ENCODE measurements at places on chromosomes 6 and 20.

DNA sequence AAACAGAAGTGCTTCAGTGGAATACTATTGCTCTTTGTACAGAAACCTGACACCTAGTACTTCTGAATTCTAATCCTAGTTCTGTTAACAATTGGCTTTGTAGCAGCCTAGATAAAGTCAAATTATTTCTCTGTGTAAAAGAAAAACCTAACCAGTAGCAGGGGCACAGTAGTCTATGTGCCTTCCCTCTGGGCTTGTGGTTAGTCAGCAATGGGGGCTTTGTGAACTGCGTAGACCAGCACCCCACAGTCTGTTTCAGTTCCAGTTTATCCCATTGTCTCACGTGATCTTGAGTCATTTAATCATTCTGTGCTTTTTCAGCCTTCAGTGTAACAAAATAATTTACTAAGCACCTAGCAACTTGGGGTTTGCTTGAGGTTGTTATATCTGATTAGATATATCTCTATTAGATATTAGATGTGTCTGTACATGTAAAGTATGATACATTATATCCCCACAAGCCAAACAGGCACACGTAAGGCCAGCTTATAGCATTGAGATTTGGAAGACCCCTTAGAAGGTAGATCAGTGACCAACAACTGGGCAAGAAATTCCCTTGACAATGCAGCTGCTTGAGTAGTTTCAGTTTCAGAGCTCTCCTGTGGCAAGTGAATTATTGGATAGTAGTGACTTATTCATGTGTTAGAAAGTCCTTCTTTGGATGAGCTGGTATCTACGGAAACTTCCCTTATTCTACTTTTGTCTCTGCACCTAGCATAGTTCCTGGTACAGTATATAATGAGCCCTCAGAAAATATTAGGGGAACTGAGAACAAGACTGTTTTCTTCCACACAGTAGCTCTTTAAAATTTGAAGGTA, 27.9 kb upstream of the CCR6 start:
- no peak for DNase-seq

- no peak for DNase-seq
These were observed 49.4 kb upstream of the TULP1 start for GRCh38 chr6:35562060-35562459.

- no peak for DNase-seq
These were observed 23.3 kb downstream of the PXT1 start for GRCh38 chr6:36419310-36419709.

GRCh38 chr6:5513408-5513807, 252.1 kb downstream of the FARS2 start:
- no peak for DNase-seq

DNA sequence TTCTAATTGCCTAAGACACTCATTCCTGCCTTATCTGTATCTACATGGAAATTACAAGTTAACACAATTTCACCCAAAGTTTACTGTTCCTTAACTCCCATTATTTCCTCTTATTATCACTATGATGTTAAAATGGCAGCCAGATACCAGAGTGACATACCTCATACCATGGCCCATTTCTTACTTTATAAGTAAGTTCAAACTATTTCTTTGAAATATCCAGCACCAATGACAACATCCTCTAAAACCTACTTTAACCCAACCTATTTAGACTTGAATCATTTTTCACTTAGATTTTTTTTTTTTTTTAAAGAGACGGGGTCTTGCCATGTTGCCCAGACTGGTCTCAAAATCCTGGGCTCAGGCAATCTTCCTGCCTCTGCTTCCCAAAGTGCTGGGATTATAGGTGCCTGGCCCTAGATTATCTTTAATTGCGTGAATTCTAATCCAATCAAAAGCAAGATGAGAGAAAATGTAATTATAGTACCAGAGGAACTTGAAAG, 10.0 kb downstream of the REV3L start:
- no peak for DNase-seq

All from stimulated activated CD4-positive, alpha-beta T cell treated with anti-CD3 and anti-CD28 coated beads, Interleukin-2, amount 100 ng/mL, for 24 hours (primary cell).